Stimulated activated CD4-positive, alpha-beta T cell treated with anti-CD3 and anti-CD28 coated beads, Interleukin-4, amount 100 ng/mL, for 48 hours (primary cell): ENCODE measurements at places on chromosomes 6 and 20.

GRCh38 chr20:59331721-59332329, 31.4 kb downstream of the EDN3 start:
- no peak for DNase-seq

GRCh38 chr20:3857405-3857804, 10.8 kb downstream of the MAVS start:
- DNase-seq, result no peak

DNA sequence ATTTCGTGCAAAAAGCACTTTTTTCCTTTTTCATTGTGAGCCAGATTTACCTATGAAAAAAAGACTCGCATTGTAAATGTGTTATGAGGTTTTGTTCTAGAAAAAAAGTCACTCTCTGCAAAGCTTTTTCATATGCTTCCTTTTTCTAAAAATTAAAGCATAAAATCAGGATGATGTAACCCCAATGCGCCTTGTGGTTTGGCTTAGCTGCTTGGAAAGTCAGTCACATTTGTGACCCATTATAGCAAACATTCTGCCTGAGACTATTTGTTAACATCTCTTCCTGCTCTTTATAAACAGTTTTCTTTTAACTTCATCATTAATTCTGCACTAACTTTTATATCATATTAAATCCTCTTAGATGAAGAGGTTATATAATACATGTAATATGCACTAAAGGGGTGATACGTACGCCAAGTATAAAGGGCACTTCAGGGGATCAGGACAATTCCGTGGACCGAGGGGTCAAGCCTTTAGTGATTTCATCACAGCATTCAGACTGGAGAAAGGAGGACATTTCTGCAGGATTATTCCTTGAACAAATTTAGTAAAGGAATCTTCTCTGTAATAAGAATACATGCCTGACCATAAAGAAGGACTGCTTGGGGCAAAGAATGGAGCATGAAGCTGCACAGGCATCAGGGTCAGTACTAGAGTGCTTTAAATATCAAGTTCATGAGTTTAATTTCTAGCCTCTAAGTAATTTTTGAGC, 48.1 kb upstream of the SMLR1 start:
- DNase-seq, result no peak

GRCh38 chr6:168012431-168013249, 15.2 kb downstream of the KIF25 start:
- DNase-seq, result no peak

- DNase-seq, result no peak
Observed at GRCh38 chr6:130760006-130760405, 67.2 kb upstream of the SMLR1 start.

DNA sequence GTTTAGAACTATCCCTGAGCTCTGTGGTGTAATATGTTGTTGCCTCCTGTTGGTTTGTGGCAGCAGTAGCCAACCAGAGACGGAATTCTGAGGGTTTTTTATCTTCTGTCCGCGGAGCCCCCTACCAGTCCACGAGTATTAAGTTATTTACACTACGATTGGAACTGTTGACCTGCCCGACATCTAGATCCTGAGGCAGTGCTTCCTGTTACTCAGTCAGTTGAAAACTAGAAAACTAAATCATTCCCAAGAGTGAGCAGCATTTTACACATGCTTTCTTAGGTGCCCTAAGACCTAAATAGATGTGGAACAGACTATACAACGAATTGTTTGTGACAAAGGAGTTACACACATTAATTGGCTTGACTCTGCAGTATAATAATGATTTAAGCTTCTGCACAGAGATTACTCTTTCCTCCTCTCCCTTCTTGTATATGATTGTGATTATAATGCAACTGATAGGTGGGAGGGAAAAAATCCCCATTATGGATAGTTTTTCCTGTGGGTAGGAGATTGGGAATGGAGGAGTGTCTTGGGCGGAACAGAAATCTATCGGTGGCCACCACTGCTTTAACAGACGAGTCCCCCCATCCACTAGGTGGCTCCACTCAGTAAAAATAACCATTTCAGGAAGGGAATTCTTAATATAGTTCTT, 1.7 kb downstream of the LOC128125822 start:
- peak; percentile 39 for DNase-seq

GRCh38 chr6:134495890-134496248, 178.0 kb upstream of the SGK1 start:
- DNase-seq, result no peak

GRCh38 chr20:15547119-15547518, 1026.1 kb downstream of the KIF16B start:
- DNase-seq, result no peak

DNA sequence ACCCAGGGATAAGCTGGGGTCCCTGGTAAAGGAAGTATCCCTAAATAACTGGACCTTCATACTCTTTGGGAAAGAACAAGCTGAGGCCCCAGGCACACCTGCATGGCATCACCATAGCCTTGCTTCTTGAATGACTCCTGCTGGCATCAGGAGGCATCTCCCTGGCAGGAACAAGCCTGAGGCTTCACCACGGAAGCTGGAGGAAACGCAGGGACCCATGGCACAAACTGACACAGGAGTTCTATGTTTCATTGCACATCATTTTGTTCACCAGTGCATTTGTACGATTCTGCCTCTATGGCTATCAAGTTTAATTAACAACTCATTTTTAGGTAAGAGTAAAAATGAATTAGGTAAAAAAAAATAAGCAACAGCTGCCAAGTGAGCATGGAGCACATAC, 619 bp upstream of the PDE7B start:
- no peak for DNase-seq

- no peak for DNase-seq
Observed at GRCh38 chr20:10367943-10368701, 65.9 kb downstream of the MKKS start.

DNA sequence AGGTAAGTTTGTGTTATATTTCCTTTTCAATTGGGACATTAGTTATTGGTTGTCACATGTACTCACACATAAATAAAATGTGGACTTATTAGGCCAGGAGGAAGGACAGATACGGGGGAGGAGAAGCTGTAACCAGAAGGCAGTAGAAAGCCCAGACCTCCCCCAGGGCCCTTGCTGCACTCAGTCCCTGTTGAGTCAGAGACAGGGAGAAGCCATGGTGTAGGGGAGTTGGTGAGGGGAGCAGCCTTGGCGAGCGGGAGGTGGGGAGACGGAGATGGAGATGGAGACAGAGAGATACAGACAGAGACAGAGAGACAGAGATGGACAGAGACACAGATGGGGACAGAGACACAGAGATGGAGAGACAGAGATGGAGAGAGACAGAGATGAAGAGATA, 263.2 kb downstream of the DLL1 start:
- DNase-seq, result no peak

GRCh38 chr6:30707281-30707850, 9.7 kb downstream of the MDC1 start:
- DNase-seq, result no peak

GRCh38 chr6:53526000-53526399, 18.9 kb downstream of the GCLC start:
- no peak for DNase-seq

DNA sequence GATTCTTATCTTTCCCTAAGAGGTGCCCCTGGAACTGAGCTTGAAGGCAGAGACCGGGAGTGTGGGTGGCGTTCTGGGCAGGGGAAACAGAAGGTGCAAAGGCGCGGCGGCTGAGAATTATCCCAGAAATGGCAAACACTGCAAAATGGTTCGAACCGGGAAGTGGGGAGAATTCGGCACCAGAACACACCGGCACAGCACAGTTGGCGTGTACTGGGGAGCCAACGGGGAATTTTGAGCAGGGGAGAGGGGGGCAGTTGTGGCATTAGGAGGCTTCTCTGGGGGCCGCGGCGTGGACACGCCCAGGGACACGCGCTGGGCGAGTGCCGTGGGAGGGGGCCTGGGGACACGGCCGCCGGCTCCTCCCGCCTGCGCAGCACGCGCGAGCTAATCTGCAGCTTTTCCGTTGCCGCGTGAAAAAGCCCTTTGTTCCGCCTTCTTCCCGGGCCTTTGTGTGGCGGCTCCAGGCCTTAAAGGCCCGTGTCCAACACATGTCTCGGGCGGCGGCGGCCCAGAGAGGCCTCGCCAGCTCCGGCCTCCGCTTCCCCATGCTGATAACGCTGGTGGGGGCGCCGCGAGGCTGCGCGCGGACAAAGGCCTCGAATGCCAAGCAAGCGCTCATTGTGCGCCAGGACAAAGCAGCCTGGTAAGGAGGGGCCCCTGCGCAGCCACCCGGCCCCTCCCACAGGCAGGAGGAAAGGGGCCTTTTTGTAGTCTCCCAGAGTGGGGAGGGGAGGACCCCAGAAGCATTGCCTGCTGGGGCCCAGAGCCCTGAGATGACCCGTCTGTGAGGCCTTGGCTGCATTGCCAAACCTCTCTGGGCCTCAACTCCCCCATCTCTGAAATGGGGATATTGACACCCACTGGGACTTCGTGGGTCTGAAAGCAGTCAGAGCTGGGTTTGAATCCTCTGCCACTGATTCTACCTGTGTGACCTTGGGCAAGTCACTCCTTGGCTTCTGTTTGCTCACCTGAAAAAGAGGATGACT, 82.8 kb downstream of the CD40 start:
- DNase-seq, result no peak

DNA sequence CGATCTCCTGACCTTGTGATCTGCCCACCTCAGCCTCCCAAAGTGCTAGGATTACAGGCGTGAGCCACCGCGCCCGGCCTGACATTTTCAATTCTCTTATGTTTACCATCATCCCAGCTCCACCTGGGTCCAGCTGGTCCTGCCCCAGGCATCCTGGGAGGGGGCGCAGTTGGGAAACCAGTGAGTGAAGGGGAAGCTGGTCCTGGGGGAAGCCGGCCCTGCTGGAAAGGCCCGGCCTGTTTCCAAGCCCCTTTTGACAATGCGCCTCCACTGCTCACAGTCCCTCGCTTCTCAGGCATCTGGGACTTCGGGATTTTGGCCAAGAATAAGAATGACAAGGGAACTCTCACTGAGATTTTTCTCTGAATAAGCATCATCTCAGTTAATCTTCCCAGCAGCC, 14.2 kb downstream of the SLC13A3 start:
- DNase-seq, result no peak

GRCh38 chr20:38873050-38873581, 53.1 kb upstream of the FAM83D start:
- DNase-seq, result peak; percentile 85

- DNase-seq, result no peak
Observed at GRCh38 chr6:86712039-86712438, 225.3 kb upstream of the HTR1E start.

DNA sequence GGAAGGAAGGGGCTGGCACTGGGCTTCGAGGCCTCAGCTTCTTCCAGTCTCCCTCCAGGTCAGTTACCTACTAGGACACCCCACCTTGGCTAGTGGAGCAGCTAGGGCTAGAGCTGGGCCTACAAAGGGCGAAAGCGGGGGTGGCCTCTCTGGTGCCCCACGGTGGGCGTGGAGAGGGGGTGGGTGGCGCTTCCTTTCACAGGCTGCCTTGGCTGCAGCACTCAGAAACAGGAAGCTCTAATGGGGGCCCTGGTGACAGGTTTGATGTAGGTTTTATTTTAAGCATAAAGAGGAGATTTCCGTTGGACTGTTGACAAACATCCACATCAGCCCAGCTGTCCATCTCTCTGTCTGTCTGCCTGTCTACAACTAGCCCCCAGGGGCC, 13.4 kb downstream of the FAM110A start:
- no peak for DNase-seq

GRCh38 chr20:35039146-35039545, 53.5 kb downstream of the TRPC4AP start:
- no peak for DNase-seq

DNA sequence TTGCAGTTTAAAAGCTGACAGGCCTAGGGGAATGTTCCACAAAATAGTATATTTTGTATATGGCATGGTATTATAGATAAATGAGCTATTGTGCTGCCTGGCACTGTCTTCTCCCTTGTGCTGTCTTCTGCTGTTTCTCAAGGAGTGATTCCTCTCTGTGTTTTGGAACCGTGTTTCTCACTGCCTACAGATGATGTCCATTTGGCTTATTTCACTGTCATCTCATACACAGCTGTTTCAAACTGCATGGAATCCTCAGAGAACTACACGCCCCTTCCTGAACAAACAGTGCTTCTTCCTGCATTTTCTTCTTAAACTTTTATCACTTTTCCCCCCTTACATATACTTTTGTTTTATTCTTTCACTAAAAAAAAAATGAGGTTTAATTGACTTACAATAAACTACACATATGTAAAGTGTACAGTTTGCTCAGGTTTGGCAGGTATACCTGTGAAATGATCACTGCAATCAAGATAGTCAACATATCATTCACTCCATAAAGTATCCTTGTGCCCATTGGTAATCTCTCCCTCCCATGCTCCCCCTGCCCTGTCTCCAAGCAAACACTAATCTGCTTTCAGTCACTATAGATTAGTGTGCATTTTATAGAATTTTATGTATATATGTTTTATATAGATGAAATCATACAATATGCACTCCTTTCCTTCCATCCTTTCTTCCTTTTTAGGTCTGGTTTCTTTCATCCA, 43.0 kb downstream of the CBFA2T2 start:
- DNase-seq, result no peak

DNA sequence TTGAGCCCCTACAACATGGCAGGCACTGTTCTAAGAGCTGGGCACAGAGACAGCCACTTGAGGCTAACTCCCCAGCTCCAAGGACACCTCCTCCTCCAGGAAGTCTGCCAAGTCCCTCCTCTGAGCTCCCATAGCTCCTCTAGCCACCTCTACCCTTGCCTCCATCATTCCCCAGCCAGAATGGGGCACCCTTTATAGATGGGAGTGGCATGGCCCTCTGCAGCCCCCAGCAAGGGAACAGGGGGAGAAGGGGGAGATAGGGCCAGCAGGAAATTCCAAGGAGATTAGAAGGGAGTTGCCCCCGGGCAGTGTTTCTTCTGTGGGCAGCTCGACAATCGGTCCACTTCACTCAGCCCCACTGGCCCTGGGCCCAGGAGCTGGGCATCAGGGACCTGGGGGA, 19.7 kb upstream of the TLDC2 start:
- no peak for DNase-seq

GRCh38 chr6:143513410-143513809, 1.9 kb upstream of the FUCA2 start:
- no peak for DNase-seq

DNA sequence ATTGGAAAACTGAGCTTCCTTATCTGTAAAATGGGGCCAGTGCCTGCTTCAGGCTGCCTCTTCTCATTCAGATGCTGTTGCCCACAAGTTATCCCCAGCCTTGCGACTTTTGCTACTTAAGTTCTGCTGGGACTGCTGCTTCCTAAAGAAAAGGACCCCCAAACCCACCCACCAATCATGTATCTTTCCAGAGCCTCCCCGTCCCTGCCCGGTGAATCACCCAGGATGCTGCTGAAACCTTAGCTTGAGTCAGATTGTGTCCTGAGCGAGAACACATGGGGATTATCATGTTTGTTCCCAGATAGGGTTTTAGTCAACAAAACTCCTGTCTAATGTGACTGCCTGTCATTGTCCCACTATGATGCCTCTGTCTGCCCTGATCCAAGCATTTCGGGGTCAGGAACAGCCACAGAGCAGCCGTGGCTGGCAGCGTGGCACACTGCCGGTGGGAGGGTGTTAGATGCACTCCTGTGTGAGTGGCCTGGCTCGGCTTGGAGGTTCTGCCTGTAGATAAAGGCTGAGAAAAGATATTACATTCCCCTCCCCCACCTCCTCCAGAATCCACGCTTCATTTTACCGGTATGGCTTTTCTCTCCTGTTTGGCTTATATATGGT, 79.9 kb downstream of the TOX2 start:
- no peak for DNase-seq
